ENCODE measurements at places on chromosomes 5 and 9.

GRCh38 chr9:126927419-126927818, 12.8 kb downstream of the RALGPS1 start:
- DNase-seq, result no peak

DNA sequence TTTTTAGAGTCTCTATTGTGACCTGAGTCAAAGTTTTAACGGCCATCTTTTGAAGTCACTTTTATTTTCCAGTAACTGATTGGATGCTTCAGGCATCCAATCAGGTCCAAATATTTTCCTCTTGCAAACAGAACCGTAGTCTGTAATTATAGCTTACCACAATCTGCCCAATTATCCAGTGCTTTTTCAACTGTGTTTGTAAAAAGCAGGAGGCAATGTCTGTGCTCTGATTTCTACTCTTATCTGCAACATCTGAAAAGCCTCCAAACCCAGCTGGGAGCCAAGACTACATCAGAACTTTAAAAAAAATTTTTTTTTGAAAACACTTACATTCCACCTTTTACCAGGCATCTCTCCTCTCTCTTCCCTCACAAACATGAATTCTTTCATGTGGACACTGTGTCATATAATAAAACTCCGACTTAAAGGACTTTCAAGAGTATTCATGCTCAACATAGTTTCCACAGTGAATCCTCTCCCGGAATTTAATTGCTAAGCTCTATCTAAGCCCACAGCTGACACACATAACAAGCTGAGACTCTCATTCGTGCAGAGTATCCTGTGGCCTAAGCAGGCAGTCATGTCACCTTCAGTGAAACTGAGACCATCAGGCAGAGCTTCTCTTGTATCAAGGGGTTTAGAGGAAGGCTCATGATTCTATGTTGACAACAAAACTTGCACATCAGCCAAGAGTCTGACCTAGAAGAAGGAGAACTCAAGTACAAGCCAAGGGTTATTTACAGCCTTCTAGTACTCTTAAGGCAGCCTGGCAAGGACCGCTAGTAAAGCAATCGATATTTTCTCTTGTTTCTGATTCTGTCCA, 272.7 kb downstream of the TLE1 start:
- DNase-seq, result no peak

DNA sequence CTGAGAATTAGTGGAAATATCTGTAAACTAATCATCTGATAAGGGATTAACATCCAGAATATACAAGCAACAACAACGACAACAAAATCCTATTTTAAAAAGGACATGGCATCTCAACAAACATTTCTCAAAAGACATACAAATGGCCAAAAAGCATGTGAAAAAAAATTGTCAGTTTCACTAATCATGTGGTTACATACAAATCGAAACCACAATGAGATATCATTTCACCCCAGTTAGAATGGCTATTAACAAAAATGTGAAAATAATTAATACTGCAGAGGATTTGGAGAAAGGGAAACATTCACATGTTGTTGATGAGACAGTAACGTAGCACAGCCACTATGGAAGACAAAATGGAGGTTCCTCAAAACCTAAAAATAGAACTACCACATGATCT, 69.5 kb downstream of the ERP44 start:
- no peak for DNase-seq

- DNase-seq, result no peak
These were observed 42.7 kb upstream of the SPINK14 start for GRCh38 chr5:148125641-148126040.

DNA sequence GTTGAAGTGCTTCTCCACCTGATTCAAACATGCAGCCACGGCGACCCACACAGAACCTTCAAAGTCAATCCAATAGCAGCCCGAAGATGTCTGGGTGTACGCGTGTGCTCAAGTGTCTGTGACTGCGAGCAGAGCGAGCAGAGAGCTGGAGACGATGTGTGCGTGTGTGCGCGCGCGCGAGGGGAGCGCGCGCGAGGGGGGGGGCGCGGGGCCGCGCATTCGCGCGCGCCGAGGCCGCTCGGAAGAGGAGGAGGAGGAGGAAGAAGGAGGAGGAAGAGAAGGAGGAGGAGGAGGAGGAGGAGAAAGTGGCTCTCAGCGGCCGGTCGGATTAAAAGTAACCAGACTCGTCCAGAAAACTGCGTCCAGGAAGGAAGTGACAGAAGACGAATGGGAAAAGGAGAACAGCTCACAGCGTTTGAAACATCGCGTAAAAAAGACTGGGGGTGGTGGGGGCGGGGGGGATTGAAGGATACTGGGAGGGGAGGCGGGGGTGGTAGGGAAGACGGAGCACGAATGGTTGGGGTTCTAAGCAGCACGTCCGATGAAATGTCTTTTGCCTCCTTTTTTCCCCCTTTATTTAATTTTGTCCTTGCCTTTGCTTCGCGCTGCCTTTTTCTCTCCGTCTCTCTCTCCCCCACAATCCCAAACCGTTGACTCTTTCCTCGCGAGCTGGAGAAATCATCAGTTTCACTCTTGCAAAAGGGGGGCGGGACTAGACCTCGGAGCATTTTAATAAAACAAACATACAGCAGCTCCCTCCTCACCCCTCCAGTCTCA, at the start of gene MEF2C:
MEF2C (minus strand) TSS at position 126 of the 777 bp plus-strand sequence. CDS start 59,396 bp downstream, outside the sequence.
- no peak for DNase-seq

DNA sequence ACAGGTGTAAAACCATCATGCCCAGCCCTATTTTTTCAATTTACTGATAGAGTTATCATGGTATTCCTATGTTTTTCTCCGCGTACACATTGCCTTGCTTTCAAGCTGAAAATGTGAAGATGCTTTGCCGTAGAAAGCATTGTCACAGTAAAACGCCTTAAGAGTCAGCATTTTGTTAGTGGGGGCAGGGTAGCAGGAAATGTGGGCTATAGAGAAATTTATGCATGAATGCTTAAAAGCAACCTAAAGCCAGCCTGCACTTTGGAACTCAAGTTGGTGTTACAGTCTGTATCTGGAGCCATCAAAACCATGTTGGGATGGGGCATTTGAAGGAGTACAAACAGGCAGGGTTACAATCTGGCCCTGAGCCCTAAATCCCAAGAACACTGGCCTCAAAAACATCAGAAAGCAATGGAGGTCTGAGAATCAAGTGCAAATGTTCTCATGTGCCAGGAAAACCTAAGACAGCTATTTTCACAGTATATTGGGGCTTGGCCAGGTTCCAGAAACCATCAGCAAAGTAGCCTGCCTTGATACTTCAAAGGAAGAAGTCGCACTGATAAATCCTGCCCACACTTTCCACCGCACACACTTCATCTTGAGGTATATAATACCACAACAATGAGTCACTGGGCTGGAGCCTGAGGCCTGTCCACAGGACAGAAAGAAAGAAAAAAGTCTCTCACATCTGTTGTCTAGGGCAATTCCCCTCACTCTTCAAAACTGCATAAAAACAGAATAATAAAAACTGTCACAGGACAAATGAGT, 313.8 kb downstream of the ENC1 start:
- DNase-seq, result peak; percentile 36

- DNase-seq, result no peak
These were observed 68.6 kb upstream of the STARD4 start for GRCh38 chr5:111580956-111581355.

DNA sequence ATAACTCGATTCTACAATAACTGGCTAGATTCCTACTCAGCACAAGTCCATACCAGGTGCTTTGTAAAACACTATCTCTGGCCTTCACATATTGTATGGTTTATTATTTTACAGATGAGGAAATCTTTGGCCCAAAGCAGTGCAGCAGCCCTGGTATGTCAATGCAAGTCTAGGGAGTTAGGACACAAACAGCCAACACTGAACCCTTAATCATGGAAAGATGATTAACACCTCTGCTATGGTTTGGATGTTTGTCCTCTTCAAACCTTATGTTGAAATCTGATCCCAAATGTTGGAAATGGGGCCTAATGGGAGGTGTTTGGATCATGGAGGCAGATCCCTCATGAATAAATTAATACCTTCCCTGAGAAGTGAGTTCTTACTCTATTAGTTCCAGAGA, 76.6 kb downstream of the MAPKAP1 start:
- no peak for DNase-seq

GRCh38 chr5:89241186-89241585, 358.2 kb upstream of the MEF2C start:
- no peak for DNase-seq

- DNase-seq, result no peak
These were observed 26.0 kb downstream of the SLC31A2 start for GRCh38 chr9:113176803-113177202.

DNA sequence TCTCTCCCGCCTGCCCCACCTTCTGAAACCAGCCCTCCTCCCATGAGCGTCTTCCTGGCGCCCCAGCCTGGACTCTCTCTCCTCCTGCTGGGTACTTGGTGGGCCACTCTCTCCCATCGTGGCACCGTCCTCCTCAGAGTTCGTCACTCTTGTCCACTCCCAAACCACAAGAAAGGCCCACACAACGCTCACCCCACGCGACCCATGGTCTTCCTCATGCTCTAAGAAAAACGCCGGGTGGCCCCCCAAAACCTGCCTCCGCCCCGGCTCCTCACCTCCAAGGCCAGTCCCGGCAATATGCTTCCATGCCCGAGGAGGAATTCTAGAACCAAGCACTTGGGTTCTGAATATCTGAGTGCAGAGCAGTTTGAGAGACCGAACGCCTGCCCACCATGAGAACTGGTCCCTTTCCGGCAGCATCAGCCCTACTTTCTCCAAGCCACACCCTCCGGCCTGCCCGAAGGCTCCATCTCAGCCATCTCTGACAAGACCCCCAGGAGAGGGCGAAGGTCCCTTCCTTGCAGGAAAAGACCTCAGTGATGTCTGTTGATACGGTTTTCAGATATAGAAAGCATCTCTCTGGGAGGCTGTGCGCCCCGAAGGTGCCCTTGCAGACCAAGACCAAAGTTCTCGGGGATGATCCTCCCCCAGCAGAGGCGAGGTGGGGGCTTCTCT, 15.0 kb downstream of the SLC6A3 start:
- no peak for DNase-seq

GRCh38 chr9:114092336-114092735, 6.8 kb downstream of the KIF12 start:
- DNase-seq, result no peak

DNA sequence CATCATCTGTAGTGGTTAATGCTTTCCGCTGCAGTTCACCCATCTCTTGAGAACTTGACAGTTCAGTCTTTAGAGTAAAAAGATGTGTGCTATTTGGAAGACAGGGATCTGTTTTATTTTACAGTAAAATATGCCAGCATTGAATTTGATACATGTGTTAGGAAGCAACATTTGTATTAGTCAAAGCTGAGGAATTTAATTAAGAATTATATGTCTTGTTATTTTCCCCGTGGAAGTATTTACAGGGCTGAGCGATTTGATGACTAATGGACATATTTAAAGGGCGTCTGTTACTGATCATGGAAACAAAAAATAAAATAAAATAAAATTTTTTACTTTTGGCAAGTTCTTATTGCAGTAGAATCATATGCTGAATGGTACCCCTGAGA, 101.3 kb downstream of the PAM start:
- DNase-seq, result no peak

DNA sequence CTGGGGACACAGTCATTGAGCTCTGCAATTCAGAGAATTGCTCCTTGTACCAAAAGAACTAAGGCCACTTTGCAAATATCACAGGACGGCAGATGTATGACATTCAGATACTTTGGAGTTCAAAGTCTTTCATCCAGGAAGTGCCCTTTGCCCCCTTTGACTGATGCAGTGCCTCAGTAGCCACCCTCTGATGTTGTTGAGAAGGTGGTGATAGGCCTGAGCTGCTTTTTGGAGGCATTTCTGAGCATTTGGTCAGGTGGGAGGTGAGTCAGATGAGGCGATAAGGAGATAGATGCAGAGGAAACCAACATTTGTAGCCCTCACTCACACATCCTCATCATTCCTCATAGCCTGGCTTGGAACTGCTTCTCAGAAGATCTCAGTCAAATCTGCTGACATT, 63.4 kb downstream of the ANGPTL2 start:
- DNase-seq, result no peak

GRCh38 chr9:115164511-115164974, 46.6 kb upstream of the TNC start:
- DNase-seq, result no peak

DNA sequence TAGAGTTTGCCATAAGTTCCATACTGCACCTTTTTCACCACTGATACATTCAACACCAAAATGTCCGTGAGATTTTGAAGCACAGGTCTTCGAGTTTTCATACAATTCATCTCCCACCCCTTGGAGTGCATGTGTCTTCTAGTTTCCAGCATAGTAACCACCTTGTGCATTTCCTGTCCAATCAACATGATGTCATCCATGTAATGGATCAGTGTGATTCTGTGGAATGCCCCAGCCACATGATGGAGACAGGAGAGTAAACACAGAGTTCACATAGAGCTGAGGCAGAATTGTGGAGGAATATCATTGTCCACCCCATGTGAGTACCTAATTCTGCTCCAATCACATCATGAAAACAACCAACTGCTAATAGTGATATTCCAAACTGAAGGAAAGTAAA, 441.5 kb upstream of the CDH6 start:
- no peak for DNase-seq

- DNase-seq, result no peak
These were observed 1.1 kb upstream of the LPAR1 start for GRCh38 chr9:111039231-111039906.

GRCh38 chr5:104184264-104184663, 621.7 kb upstream of the NUDT12 start:
- DNase-seq, result no peak

DNA sequence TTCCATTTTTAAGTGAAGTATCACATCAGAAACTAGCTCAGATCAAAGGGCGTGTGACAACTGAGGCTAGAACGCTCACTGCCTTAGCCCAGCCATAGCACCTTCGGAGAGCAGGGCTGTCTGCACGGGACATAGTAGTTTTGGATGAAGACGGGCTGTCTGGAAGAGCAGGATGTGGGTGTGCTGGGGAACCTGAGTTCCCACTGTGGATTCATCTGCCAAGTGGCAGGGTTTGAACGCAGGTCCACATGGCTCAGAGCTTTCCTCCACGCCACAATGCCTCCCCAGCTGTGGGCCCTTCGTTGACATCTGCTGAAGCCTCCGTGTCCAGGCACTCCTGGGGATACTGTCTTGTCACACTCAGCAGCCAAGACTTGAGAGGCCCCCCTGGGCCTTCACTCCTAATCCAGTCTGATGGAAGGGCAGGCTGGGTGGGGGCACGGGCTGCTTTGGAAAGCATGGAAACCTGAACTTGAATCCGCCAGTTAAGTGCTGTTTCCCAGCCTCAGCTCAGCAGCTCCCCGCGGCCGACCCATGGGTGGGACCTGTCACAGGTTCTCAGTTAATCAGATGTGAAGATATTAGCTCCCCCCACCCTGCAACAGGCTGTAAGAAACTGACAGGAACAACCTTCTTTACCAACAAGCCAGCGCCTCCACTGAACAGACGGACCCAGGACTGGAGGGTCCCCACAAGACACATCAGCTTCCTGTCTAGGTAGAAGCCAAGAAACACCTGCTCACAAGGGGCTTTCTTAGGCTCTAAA, 228.1 kb downstream of the FANCC start:
- DNase-seq, result no peak

GRCh38 chr5:136620016-136620419, 254.7 kb upstream of the TRPC7 start:
- DNase-seq, result no peak

All from GM18507 (cell line).